Glutamatergic neuron (in vitro differentiated cells): ENCODE measurements at places on chromosomes 3 and 15. TPM values are rescaled to one million over a fixed set of nuclear protein-coding genes. Genes with fewer than 3 reads are reported as not detected.

NPAP1 gene
- total RNA-seq: 0.07 TPM

FAM174B gene
- 8.6 TPM for total RNA-seq

CTNNB1 gene
- 269 TPM for total RNA-seq

ACKR4 gene
- total RNA-seq: 0.22 TPM

ZNF80 gene
- total RNA-seq: not detected

MST1R gene
- total RNA-seq: 8.6 TPM

RAB43 gene
- 2.3 TPM for total RNA-seq

PTPRG gene
- total RNA-seq: 52.1 TPM

STX19 gene
- not detected for total RNA-seq

GOLGA8J gene
- not detected for total RNA-seq

EXD1 gene
- total RNA-seq: not detected

LRRC31 gene
- not detected for total RNA-seq

GOLGA6L6 gene
- total RNA-seq: not detected

MEX3B gene
- 96.2 TPM for total RNA-seq

STT3B gene
- total RNA-seq: 65.1 TPM

ANKUB1 gene
- total RNA-seq: not detected

CD86 gene
- total RNA-seq: not detected

PLAAT1 gene
- 21.2 TPM for total RNA-seq

SI gene
- total RNA-seq: not detected

MYO9A gene
- 111 TPM for total RNA-seq

EFCAB12 gene
- 0.61 TPM for total RNA-seq

CHD2 gene
- 201 TPM for total RNA-seq

PPP1R14D gene
- not detected for total RNA-seq

KNG1 gene
- not detected for total RNA-seq

SPATA12 gene
- not detected for total RNA-seq

KCNMB3 gene
- 2.5 TPM for total RNA-seq

ATP10A gene
- total RNA-seq: not detected

FBXO40 gene
- total RNA-seq: not detected

PRR20G gene
- total RNA-seq: not detected

TMEM158 gene
- total RNA-seq: 7.8 TPM

ADAMTS9 gene
- total RNA-seq: 2.3 TPM

LYZL4 gene
- total RNA-seq: not detected

SEMA4B gene
- 31.8 TPM for total RNA-seq

SEMA6D gene
- total RNA-seq: 255 TPM

TMEM212 gene
- total RNA-seq: not detected

AADACL2 gene
- not detected for total RNA-seq

FBXW12 gene
- 0.66 TPM for total RNA-seq

ZKSCAN7 gene
- 20.6 TPM for total RNA-seq

ZNF621 gene
- 34.8 TPM for total RNA-seq

DISP2 gene
- 44.3 TPM for total RNA-seq

STRIT1 gene
- not detected for total RNA-seq

ZNF774 gene
- total RNA-seq: 6.7 TPM

GAP43 gene
- 684 TPM for total RNA-seq

MGLL gene
- 10.3 TPM for total RNA-seq

BOC gene
- 32.9 TPM for total RNA-seq

RLBP1 gene
- total RNA-seq: not detected

ZIC1 gene
- not detected for total RNA-seq

GPR160 gene
- total RNA-seq: not detected

SPG21 gene
- 82.7 TPM for total RNA-seq
